GM23338 (cell line): ENCODE measurements at places on chromosomes 7 and 10. TPM values are rescaled to one million over a fixed set of nuclear protein-coding genes. Genes with fewer than 3 reads are reported as not detected.

UCMA gene
- polyA plus RNA-seq = 16.7 and 18.7 TPM in 2 replicates

SLC26A4 gene
- not detected in 2 replicates for polyA plus RNA-seq

HHEX gene
- 0.99 and 2.0 TPM in 2 replicates for polyA plus RNA-seq

EGFR gene
- 1.5 and 1.9 TPM in 2 replicates for polyA plus RNA-seq

AGR2 gene
- not detected in 2 replicates for polyA plus RNA-seq

ZNF488 gene
- 1.7 and 2.5 TPM in 2 replicates for polyA plus RNA-seq

SPRN gene
- 0.31 and 0.59 TPM in 2 replicates for polyA plus RNA-seq

SLC13A4 gene
- 2.3 TPM in 2 replicates for polyA plus RNA-seq

GDF10 gene
- polyA plus RNA-seq = not detected in 2 replicates

FAM25A gene
- not detected in 2 replicates for polyA plus RNA-seq

NRCAM gene
- 2.5 and 2.7 TPM in 2 replicates for polyA plus RNA-seq

DRGX gene
- polyA plus RNA-seq = not detected in 2 replicates

SAP25 gene
- polyA plus RNA-seq = 3.8 and 3.9 TPM in 2 replicates

LRRD1 gene
- polyA plus RNA-seq = 0.11 TPM in 1 of 2 replicates, not detected in the other
